ENCODE measurements at places on chromosomes 4 and X.

GRCh38 chr4:113303315-113303714 lies 253.9 kb downstream of the ANK2 start:
- no peak for DNase-seq

GRCh38 chrX:20046864-20047263 lies 56.0 kb upstream of the BCLAF3 start:
- DNase-seq, result no peak

GRCh38 chrX:47586043-47586787 lies 4.0 kb downstream of the TIMP1 start:
- DNase-seq, result no peak

DNA sequence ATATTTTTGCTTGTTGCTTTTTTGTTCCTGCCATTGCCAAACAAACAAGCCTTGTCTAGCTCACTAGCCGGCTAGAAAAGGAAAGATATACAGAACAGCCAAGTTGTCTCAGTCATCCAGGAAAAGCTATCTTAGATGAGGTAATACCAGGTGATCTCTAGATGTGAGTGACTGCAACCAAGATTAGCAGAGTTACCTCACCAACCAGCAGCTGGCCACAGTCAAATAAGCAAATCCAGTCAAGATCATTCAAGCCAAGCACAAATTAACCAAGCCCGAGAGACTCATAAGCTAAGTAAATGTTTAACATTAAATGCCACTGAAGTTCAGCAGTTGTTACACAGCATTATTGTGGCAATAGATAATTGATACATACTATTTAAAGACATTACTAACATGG lies 108.6 kb downstream of the CENPC start:
- DNase-seq, result no peak

DNA sequence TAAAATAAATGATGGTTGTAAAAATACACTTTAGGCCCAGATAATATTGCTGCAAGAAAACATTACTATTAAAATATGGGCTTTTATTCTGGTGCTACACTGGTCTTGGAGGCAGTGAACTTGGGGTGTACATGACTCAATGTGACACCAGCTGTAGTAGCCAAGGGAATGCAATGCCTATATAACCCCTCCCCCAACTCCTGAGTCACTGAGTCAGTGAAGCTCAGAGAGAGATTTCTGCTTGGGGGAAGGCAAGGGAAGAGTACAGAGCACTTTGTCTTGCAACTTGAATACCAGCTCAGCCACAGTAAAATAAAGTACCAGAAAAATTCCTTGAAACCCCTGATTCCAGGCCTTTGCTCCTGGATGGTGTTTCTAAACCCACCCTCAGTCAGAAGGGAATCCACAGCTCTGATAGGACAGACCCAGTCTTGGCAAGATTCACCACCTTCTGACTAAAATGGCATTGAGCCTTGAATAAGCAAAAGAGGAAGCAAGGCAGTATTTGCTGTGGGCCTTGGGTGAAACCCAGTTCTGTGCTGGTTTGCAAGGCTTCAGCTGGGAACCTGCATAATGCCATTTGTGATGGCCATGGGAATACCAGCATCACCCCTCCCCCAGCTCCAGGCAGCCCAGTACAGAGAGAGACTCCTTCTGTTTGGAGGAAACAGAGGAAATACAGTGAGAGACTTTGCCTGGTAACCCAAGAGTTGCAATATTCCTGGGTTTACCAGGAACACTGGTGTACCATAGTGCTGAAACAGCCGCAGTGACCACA lies 209.9 kb downstream of the IQCM start:
- no peak for DNase-seq

GRCh38 chrX:3589474-3589873 lies 124.0 kb downstream of the PRKX start:
- DNase-seq, result no peak

DNA sequence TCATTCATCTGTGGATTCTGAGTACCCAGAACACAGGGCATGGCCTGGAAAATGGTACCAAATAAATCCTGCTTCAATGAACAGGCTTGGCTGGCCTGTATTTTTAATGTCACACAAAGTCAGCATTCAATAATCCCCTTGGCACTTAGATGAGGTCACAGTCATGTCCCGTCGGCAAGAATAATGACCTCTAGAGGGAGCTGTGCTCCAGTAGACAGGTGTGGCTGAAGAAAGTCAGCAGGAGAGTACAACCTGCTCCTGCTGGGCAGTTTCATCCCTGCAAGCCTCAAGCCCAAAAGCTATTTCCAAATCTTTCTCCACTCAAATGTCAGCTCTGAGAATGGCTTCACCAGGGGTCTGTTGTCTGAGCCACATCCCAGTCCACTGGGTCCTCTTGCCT lies 404.0 kb upstream of the F9 start:
- DNase-seq, result no peak

DNA sequence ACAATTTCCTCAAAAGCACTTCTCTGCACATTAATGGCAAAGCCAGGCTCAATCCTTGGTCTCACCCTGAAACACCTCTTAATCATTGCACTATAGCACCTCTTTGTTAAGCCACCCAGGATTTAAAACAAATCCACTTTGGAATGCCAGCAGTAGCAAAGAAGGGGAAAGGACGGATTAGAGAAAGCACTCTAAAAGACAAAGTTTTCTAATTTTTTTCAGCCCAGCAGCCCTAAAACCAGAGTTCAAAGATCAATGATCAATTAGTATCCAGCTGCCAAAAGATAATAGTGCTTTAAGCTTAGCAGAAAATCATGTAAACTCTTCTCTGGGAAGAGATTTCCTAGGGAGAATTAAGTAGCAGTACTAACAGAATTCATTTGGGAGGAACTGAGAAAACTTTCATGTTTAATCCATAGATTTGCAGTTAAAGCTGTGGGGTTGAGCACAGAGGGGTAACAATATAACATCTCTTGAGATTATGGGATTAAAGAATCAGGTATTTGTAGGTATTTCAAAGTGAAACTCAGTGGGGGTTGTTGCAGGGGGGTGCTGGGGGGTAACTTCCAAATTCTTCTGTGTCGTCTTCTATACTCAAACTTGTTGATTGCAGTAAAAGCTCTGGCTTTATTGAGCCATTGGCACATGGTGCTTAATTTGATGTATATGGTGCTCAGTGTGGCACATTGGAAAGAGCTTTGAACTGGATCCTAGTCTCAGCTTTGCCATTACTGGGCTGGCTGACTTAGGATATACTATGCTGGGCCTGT lies 61.8 kb downstream of the LRRC66 start:
- no peak for DNase-seq

DNA sequence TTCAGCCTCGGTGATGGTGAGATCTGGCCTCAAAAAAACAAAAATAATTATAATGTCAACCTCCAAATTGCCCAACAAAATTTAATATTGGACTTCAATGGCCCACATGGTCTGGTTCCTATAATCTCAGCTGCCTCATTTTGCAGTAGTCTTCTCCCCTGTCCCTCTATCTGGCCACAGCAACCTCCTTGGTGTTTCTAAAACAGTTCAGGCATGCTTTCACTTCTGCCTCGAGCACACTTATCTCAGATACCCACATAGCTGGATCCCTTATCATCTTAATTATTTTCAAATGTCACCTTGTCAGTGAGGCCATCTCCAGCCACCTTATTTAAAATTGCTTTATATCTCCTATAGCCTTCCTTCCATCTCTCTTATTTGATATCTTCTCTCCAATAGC lies 52.9 kb upstream of the WDFY3 start:
- DNase-seq, result no peak

DNA sequence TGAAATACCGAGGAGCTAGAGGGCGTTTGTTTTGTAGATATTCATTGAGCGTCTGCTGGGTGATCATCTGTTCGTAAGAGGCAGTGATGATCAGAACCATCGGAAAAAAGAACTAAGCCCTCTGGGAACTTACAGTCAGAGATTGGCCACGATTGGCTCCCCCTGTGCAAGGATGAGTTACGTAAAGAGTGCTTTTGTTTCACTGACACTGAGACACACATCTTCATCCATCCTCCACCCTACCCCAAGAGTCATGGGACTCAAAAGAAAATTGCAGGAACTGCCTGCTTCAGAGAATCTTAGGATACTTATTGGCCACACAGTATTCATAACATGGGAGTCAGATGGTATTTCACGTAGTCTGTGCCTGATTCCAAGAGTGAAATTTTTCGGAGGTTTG lies 62.1 kb downstream of the GEMIN8 start:
- no peak for DNase-seq

DNA sequence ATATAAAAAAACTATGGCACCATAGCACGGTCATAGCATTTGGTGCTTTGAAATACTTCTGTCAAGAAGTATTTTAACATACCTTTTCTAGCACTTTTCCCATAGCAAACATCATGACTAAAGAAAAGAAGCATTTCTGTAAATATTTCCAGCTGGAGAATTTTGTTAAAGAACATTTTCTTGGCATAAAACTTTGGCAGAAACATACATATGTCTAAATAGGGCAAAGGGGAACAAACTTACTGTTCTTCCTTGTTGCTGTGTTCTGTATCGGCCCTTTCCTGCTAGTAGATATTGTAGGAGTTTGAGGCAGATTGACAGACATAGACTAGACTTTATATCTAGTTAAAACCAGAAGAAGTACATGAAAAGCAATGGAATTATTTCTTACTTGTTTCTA lies 2368.5 kb downstream of the PCDH7 start:
- DNase-seq, result no peak

DNA sequence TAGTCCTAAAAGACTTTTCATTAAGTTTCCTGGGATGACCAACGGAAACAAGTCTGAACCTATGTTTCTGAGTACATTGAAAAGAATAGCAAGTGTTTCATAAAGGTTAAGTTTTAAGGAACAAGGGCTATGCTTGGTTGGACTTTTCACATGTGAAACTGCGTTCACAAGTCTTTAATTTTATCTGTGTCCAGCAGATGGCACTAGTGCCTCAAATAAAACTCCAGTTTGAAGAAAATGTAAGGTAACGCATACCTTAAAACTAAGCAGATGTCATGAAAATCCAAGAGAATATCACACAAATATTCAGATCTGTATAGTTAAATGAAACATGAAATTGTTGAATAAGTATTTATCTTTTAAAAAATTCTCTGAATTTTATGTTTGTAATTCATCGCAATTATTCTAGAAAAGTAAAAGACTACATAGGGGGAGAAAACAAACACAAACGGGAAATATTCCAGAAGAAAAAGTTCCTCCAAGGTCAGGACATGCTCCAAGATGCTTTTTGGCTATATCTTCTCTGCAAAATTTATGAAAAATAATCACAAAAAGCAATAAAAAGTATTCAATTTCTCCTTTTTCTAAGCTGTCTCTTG lies 89.6 kb upstream of the MAD2L1 start:
- DNase-seq, result no peak

GRCh38 chr4:26821031-26821430 lies 39.6 kb upstream of the STIM2 start:
- DNase-seq, result no peak

DNA sequence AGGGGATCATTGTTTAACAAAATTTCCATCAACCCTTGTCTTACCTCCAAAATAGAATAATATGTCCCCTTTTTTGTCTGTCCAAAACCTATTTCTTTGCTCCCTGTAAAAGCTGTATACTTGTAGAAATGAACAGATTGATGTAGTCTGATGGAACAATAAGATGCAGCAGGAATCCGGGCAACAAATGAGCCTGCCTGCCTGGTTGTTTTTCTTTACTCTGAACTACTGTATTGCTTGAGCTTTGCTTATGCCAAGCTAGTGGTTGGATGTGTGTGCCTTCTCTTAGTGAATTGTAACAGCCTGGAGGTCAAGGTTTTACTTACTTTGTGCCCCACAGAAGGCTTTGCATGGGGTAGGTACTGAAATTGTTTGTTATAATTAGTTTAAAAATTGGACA lies 116.2 kb upstream of the TLL1 start:
- no peak for DNase-seq

GRCh38 chrX:88325634-88326033 lies 421.4 kb upstream of the CPXCR1 start:
- no peak for DNase-seq

- DNase-seq, result no peak
Observed at GRCh38 chr4:180437601-180438000, 1805.6 kb upstream of the TENM3 start.

GRCh38 chr4:42281324-42282020 lies 115.8 kb upstream of the SHISA3 start:
- no peak for DNase-seq

DNA sequence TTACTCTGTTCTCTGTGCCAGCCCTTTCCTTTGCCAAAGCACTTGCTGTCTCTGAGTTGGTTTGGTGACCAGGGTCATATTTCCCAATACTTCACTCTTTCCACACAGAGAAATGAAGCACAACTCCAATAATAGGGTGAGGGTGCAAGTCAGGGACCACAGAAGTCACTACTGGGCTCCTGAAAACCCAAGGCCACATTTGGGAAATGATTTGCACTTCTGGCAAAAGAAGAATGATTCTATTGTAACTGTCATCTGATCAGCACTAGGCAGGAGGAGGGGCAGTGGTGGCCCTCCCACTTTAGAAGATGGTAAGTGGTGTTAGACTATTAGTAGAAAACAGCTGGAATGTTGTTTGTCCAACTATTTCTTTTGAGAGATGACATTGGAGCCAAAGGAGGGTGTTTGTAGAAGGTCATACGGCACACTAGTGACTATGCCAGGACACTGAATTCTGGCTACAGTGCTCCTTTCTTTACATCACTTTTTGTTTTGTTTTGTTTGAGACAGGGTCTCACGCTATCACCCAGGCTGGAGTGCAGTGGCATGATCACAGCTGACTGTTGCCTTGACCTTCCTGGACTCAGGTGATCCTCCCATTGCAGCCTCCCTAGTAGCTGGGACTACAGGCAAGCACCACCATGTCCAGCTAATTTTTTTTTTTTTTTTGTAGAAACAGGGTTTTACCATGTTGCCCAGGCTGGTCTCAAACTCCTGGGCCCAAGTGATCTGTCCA lies 10.8 kb upstream of the HADH start:
- no peak for DNase-seq

- no peak for DNase-seq
Observed at GRCh38 chr4:158010361-158010760, 162.5 kb downstream of the GASK1B start.

GRCh38 chr4:168647646-168648375 lies 151.0 kb downstream of the PALLD start:
- no peak for DNase-seq

GRCh38 chrX:716136-716535 lies 85.5 kb downstream of the SHOX start:
- DNase-seq, result no peak

- no peak for DNase-seq
Observed at GRCh38 chr4:99617374-99617773, 40.3 kb downstream of the C4orf54 start.
